ENCODE measurements at places on chromosomes 5 and 9.
A peak's percentile ranks its signal among the peaks of the same experiment; 100 is the strongest.

DNA sequence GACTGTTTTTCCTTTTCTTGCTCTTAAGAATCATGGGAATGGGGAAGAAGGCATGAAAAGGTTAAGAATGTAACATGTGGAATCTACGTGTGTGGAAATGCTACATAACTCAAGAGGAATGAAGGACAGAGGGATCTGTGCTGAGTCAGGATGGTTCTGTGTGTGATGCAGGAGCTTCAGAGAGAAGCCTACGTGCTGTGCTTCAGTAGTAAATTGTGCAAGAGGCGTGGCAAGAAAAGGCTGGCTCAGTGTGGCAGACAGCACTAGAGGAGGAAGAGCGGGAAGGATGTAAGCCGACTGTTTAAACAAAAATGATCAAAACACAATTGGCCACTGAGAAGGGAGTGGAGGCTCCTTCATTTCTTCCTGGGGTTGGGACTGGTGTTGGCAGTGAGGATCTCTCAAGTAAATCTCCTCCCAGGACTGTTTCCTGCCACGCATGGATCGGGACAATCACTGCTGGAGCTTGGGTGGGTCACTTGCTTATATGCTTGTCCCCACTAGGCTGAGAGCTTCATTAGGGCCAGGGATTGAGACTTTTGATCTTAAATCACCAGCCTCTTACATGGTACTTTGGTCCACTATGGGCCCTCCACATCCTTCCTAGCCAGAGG, 59.4 kb upstream of the BASP1 start:
- DNase-seq, result no peak

DNA sequence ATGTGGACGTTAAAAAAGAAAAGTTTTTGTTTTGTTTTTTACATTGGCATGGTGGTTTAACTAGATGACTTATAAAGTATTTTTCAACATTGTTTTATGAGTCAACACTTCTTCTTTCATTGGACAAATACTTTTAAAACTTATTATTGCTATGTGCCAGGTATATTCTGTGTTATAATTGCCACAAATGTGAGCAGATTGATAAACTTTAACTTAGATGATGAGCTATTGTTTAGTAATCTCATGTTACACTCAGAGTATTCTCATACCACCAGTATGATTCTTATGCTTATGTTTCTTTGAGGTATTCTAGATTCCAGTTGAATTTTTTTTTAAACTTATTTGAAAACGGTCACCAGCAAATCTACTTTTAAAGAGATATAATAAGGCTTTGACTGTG, 60.3 kb downstream of the RASA1 start:
- DNase-seq, result no peak

DNA sequence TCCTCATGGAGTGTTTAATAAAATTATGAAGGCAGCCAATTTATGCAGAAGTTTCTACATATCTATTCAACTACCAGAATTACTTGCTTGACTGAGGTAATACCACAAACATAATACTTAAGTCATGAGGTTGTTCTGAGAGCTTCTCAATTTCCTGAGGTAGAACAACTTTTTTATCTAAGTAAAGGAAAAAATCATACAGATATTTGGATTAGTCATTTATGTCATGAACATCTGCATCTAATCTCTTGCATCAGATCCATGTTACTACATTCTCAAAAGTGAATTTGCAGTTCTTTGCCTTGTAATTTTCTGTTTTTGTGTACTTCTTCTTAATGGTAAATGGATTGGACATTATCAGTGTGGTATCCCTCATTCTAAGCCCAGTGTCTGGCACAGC, 60.4 kb upstream of the RGMB start:
- no peak for DNase-seq

DNA sequence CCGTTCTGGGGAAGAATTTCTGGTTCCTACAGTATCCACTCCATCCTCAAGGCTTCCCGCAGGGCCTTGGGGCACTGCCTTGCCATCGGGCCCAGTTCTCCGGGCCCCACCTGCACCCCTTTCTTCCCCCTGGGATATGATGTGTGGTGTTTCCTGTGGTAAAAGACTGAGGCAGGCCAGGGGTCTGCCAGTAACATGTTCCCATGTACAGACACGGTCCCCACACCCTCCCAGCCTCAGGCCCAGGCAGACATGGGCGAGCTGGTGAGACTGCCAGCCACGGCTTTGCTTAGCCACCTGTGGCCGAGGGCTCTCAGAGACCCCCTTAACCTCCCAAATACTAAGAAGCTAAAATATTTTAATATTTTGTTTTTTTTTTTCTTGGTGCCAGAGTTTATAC, 46.0 kb downstream of the NDST1 start:
- no peak for DNase-seq

GRCh38 chr5:96476654-96477053, 43.6 kb upstream of the PCSK1 start:
- DNase-seq, result no peak

DNA sequence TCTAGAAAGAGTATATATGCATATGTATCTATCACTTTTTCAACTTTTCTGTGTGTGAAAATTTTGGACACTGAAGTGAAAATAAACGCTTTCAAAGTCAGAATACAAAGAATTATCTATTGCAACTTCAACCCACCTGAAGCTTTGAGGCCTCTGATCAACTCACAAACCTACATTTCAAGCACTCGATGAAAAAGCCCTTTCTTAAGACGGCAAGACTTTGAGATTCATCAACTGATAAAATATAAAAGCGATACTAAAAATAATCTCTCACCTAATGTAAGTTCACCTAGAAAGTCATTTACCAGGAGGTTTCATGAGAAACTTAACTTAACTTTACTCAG, 1.2 kb downstream of the GOLPH3 start:
- DNase-seq, result no peak

DNA sequence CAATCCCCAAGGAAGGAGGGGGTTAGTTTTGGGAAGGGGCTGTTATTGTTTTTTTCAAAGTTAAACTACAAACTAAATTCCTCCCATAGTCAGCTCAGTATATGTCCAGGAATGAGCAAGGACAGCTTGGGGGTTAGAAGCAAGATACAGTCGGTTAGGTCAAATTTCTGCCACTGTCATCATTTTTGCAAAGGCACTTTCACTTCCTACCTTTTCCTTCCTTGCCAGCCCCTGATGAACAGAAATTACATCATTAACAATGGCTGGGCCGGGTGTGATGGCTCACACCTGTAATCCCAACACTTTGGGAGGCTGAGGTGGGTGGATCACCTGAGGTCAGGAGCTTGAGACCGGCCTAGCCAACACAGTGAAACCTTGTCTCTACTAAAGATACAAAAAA, 51.5 kb upstream of the HRH2 start:
- no peak for DNase-seq

DNA sequence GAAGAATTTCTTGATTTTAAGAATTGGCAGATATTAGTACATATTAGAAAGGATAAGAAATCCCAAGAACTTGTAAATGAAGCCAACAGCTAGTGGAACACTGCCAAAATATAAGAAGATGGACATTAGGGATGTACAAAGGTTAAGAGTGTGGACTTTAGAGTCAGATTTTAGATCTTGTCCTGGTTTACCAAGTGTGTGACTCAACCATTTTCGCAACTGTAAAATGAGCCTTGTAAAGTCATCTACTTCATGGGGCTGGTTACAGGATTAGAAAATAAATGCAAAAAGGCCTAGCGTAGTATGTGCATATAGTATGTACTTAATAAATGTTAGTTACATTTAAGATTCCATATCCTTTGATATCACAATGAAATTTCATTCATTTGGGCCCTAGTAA, 260.0 kb downstream of the RAB3C start:
- no peak for DNase-seq

GRCh38 chr5:123181394-123181801, 92.4 kb downstream of the PRDM6 start:
- peak; percentile 59 for DNase-seq

DNA sequence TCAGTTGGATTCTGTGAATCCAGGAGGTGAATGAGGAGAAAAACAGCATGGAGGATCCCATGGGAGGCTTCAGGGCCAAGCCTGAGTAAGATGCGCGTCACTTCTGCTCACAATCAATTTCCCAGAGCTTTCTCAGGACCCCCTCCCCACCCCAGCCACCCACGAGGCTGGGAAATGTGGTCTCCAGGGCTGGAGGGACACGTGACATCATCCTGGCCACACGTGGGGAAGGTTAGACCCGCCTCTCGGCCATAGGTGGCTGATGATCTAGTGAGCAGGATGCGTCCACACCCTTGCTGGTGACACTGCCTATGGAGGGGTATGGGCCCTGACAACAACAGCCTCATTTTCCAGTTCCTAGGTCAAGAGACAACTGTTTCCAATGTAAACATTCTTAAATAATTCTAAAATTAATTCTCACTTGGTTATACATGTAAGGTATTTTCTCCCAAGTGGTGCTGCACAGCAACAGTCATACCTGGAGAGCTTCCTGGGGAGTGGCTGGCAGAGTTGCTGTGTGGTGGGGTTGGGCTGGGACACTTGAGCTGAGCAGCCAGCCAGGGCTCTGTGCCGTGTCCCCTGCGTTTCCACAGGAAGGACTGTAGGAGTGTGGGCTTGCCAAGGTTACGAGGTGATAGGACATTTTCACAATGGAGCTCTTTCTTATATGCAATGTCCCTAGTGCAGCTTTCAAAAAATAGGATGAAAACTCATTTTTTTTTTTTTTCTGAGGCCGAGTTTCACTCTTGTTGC, 153.1 kb downstream of the GADD45G start:
- DNase-seq, result no peak

DNA sequence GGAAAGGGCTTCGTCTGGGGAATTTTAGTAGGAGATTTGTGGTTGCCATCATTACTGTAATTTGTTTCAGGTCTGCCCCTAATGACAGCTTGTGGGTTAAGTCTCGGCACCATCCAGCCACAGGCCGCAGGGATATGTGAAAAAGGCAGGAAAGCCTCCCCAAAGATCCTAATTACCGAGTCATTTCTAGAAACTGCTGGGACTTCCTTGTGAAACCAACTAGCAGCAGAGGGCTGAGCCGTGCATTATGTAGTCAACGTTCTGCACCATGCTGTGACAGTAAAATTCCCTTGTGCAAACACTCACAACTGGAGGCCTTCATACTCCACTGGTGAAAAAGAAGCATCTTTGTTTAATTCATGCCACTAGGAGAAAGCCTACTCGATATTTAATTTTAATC, 230.3 kb downstream of the MPDZ start:
- DNase-seq, result no peak

DNA sequence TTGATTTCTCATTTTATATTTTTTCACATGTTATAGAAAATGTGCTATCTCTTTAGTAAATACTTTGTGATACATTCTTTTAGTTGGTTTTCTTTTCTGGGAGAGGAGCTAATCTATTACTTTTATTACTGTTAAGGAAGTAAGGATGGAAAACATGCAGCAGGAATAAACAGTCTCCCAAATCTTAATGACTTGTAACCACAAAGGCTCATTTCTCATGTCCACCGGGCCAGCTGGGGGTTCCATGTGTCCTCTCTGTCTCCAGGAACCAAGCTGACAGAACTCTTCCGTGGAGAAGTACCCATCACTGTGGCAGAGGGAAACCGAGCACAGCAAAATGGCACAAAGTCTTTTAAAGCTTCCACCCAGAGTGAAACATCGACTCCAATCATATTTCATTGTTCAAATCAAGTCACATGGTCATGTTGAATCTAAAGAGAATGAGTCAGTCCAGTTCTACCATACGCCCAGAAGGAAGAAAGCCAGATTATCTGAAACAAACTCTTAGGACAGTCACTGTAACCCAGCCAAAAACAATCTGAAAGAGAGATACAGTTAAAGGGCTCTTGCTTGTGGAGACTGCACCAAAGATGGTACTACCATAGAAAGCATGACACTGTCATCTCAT, 97.1 kb upstream of the CDH6 start:
- DNase-seq, result peak; percentile 82

DNA sequence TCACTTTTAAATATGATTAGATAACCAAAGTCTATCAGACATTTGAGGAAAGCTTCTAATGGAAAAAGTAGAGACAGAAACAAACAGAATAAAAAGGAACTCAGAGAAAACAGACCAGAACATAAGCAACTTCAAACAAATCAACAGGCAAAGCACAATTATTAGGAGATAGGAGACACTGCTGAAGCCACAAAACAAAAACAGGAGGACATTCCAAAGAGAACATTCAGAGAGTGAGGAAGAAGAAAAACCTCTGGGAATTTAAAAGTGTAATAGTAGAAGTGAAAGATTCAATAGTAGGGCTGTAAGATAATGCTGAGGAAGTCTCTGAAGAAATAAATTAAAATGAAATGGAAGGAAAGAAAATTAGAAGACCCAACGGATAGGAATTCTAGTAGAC, 83.2 kb upstream of the TBCA start:
- DNase-seq, result no peak

DNA sequence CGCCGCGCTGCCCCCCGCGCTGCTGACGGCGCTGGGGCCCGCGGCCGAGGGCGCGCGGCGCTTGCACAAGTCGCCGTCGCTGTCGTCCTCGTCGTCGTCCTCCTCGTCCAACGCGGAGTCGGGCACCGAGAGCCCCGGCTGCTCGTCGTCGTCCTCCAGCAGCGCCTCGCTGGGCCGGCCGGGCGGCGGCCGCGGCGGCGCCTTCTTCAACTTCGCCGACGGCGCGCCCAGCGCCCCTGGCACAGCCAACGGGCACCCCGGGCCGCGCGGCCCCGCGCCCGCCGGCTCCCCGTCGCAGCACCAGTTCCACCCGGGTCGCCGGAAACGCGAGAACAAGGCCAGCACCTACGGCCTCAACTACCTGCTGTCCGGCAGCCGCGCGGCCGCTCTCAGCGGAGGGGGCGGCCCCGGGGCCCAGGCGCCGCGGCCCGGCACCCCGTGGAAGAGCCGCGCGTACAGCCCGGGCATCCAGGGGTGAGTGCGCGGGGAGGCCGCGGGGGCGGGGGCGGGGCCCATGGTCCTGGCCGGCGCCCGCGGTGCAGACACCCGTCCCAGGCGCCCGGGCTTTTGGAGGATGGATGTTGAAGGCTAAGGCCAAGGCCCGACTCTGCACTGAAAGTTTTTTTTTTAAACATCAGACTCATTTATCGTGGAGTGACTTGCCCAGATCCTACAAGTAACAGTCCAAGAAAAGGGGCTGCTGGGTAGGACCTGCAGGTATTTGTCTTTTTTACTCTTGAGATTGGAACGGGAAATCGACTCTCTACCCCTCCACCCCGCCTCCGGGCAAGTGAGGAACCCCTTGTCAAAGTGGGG, 1.2 kb downstream of the TENT4A start:
- DNase-seq, result no peak

- DNase-seq, result no peak
Observed at GRCh38 chr9:128280084-128280622, 4.1 kb downstream of the SWI5 start.

- DNase-seq, result no peak
Observed at GRCh38 chr9:93825348-93826115, 129.6 kb downstream of the BARX1 start.

DNA sequence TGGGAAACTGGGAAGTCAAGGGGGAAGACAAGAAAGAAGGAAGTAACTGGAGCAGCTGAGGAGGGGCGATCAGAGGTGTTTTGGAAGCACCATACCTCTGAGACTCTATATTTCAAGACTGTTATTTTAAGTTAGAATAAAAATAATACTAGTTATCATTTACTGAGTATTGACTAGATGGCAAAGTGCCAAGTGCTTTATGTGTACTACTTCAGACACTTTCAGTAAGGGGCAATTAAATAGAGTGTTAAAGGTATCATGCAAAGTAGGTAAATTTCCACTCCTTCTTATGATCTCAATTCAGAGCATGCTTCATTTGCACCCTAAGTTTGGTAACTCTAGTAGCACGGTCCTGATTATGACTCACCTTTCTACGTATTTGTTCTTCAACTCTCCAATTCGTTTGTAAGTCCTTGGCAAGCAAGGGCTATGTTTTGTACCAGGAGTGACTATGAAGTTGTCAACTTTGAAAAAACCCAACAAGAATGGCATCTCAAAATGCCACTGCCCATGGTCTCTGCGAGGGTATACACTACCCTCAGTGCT, 152.4 kb upstream of the RAPGEF1 start:
- DNase-seq, result no peak
